Astrocyte (in vitro differentiated cells and primary cell): ENCODE measurements at places on chromosomes 7 and 10. TPM values are rescaled to one million over a fixed set of nuclear protein-coding genes. Genes with fewer than 3 reads are reported as not detected.

DNA sequence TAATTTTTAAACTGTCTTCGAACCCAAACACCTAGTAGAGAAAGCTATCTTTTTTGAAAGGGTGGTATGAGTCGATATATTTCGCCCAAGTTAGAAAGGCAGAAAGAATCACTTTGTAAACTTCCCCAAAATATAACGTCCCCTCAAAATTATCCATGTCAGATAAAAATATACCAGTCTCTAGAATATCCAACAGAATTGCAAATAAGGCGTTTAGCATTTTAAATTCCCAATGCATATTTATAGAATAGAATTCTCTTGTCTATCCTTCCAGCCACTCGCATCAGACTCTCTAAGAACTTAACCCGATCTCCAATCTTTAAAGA lies 2.1 kb downstream of the CTBP2 start:
- H3K36me3 ChIP-seq: no peaks in the 10 kb centered on the region
- H3K4me1 ChIP-seq: peaks cover 58% of the 10 kb centered on the region
- DNase-seq: no peak
- no peaks in the 10 kb centered on the region for H3K27me3 ChIP-seq
- H3K4me3 ChIP-seq: peak overlapping the region; percentile 68

- H3K4me3 ChIP-seq: peak overlapping the region; percentile 9
- H3K36me3 ChIP-seq: no peaks in the 10 kb centered on the region
- H3K27me3 ChIP-seq: no peaks in the 10 kb centered on the region
These were observed 39.8 kb upstream of the TRIM8 start for GRCh38 chr10:102604439-102604841.

SPDYE16 gene
- total RNA-seq: not detected in 2 replicates

DNA sequence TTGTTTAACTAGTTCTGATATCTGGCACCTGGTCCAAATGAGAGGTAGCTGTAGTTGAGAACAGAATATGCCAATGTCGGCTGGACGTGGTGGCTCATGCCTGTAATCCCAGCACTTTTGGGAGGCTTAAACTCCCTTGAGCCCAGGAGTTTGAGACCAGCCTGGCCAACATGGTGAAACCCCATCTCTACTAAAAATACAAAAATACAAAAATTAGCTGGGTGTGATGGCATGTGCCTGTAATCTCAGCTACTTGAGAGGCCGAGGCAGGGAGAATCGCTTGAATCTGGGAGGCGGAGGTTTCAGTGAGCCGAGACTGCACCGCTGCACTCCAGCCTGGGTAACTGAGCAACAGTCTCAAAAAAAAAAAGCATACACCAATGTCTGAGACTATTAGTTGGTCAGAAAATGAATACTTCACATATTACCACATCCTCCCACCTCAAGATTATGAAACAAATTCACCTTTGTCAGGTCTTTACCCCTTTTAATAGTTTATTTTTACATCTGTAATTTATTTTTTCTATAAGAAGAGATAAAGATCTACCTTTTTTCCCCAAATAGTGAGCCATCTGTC lies 38.8 kb downstream of the EPC1 start:
- H3K4me3 ChIP-seq: no peak overlapping the region
- no peak overlapping the region for H3K27ac ChIP-seq
- no peaks in the 10 kb centered on the region for H3K4me1 ChIP-seq
- peak; percentile 30 for DNase-seq

DNA sequence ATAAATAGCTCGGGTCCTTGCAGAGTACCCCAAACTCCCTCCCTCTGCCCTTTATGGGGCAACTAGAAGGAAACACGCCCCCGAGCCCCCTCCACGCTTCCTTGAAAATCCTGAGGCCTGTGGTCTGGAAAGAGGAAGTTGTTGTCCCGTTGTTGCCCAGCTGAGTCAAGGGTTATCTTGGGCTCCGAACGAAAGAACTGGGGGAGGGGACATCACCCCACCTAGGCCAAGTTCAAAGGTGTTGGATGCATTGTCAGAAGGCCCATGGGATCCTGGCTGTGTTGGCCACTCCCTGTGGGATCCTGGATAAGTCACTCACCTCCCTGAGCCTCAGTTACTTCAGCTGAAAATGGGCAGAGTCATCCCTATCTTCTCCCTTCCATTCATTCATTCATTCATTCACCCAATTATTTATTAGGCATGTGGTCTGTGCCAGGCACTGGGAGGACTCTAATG lies at the start of gene CCL24:
TSS of gene CCL24 (minus strand) at position 26 of the 456 bp plus-strand sequence. CDS start 91 bp downstream, outside the sequence.
- no peak for DNase-seq
- H3K4me3 ChIP-seq: no peak within 1 kb of the TSS

GRCh38 chr10:70890917-70891431 lies 2.6 kb upstream of the PCBD1 start:
- no peak for DNase-seq
- H3K27ac ChIP-seq: no peak overlapping the region
- no peaks in the 10 kb centered on the region for H3K36me3 ChIP-seq
- H3K4me3 ChIP-seq: no peak overlapping the region
- H3K4me1 ChIP-seq: peaks cover 12% of the 10 kb centered on the region
- H3K27me3 ChIP-seq: peaks cover 3% of the 10 kb centered on the region

DNA sequence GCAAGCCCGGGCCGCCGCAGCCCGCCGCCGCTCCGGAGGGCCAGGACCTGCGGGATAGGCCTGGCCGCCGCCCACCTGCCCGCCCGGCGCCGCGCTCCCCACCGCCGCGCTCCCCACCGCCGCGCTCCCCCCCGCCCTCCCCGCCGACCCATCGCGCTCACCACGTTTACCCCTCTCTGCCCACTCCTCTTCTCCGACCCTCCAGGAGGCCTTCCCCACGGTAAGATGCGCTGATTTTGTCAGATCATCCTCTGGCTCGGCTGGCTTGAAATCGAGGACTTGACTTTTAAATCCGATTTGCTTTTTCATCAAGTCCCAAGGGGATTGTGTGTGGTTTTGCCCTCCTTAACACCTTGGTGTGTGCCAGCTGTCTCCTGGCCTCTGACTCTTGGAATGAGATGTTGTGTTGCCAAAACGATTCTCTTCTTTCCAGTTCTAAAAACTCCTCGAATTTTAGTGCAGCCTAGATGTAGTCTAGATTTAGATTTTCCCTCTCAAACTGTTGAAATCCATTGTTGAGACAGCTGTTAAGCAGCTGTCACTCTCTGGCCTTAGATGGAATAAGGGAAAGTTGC lies 738 bp downstream of the POM121 start:
- DNase-seq: no peak
- peaks cover 13% of the 10 kb centered on the region for H3K4me1 ChIP-seq
- peaks cover 28% of the 10 kb centered on the region for H3K36me3 ChIP-seq
- peak overlapping the region; percentile 94 for H3K27ac ChIP-seq
- H3K4me3 ChIP-seq: peak overlapping the region; percentile 96

ITPRID1 gene
- total RNA-seq: not detected in 2 replicates
